Renal cortical epithelial cell (primary cell): ENCODE measurements at places on chromosomes 2 and 18. TPM values are rescaled to one million over a fixed set of nuclear protein-coding genes. Genes with fewer than 3 reads are reported as not detected.

Gene HMSD
- 0.17 TPM in 1 of 2 replicates, not detected in the other for total RNA-seq

Gene SLC14A1
- 0.15 and 0.17 TPM in 2 replicates for total RNA-seq

Gene RAD51AP2
- total RNA-seq, result under 0.01 TPM in 1 of 2 replicates, not detected in the other

Gene SERPINB13
- total RNA-seq, result not detected in 2 replicates

Gene CRYGA
- total RNA-seq, result not detected in 2 replicates

Gene OTOS
- not detected in 2 replicates for total RNA-seq

Gene CCT7
- 270 and 425 TPM in 2 replicates for total RNA-seq

Gene PDE1A
- 3.8 and 203 TPM in 2 replicates for total RNA-seq

Gene CRYGD
- total RNA-seq, result not detected in 2 replicates

Gene CDH2
- 106 and 137 TPM in 2 replicates for total RNA-seq

DNA sequence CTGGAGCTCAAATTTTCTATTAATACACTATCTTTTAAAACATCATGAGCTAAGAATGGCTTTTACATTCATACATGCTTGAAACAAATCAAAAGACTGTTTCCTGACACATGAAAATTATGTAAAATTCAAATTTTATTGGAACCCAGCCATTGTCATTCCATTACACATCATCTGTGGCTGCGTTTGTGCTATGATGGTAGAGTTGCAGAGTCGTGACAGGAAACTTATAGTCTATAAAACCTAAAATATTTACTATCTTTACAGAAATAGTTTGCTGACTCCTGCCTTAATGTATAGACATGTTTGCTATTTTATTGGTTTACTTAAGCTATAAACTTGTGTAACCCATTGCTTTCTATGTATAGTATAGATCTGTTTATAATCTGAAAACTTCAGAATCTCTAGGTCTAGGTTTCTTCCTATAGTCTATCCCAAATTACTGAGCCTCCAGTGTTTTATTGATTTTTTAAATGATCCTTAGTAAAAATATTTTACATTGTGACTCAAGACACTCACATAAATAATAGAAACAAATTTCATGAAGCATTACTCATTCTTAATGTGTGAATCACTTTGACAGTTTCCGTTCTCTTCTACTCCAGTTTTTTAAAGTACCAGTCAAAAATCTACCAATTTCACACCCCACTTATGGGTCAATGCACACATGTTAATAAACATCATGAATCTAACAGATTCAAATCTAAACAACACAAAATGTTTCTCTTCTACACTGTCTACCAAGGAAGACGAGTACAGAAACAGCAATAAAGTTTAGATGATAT is 26.4 kb upstream of the MRPL19 start:
- DNase-seq, result no peak

DNA sequence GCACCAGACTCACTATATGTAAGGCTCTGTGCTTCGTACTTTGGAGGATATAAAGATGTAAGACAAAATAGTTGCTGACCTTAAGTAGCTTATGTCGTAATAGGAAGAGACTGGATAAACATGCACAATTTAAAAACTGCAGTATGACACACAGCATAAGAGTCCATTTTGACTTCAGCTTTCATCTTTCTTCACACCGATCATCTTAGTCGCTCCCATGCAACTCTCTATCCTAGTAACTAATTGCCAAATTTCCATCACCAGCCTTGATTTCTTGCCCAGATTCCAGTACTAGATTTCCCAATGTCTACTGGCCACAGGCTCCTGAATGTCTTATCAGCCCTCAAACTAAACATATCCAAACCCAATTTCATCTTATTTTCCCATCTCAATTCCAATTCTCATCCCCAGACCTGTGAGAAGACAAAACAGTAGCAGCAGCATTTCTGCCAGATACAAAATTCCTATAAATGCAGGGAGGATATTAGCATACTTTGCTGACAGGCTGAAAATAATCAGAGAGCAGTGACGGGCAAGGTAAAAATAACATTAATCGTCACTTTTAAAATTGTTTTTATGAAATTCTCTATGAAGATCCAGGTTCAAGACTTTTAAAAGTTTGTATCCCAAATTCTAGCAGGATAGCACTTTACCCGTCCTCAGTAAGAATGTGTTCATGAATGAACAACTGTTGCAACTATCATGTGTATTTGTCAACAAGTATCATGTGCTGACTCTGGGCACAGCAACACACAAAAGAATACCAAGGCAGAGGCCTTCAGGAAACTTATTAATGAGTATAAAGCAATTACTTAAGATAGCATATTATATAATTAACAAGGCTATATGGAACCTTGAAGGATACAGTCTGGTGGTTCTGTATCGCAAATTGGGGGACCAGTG is 42.2 kb downstream of the KIDINS220 start:
- DNase-seq, result peak; percentile 2

DNA sequence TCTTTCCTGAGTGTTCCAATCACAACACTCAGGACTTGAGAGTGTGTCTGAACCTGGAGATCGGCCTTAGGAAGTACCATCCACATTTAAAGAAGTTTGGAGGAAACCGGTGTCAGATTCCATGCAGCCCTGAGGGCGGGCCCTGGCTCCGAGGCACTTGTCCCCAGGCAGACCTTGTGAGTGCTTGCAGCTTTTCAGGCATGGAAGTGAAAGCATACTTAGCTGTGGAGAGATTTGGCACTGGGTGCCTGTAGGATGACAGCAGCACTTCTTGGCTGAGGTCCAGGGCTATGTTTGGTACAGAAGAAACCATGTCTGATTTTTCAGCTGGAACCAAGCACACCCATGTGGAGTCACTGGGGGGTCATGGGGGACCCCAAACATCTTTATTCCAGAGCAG is 230.8 kb downstream of the SEPTIN10 start:
- DNase-seq, result peak; percentile 40

GRCh38 chr2:203705178-203705577 is 1.3 kb upstream of the CD28 start:
- no peak for DNase-seq

- DNase-seq, result no peak
Measured at GRCh38 chr2:218081063-218081462, 12.0 kb downstream of the RUFY4 start.

DNA sequence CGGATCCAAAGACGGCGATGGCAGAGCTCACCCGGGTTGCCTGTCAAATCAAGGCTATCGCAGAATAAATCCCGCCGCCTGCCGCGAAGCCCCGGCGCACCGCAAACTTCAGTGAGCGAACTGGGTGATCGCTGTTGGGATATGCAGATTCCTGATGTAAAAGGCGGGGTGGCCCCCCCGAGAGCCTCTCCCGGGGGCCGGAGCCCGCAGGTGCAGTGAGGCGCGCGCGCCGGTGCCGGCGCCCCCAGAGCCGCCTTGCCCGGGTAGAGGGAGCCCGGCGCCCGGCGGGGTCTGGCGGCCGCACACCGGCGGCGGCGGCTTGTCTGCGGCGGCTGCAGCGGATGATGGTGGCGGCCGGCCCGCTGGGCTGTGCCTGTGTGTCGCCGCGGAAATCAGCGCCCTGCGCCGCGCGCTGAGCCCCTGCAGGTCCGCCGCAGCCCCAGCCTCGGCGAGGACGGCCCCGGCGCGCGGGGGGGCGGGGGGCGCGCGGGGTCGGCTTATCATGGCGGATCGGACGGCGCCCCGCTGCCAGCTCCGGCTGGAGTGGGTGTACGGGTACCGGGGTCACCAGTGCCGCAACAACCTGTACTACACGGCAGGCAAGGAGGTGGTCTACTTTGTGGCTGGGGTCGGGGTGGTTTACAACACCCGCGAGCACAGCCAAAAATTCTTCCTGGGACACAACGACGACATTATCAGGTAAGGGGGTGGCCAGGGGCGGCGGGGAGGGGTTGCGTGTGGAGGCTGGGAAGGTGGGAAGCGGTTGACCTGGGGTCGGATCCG is 1.3 kb downstream of the EML6 start:
- no peak for DNase-seq

DNA sequence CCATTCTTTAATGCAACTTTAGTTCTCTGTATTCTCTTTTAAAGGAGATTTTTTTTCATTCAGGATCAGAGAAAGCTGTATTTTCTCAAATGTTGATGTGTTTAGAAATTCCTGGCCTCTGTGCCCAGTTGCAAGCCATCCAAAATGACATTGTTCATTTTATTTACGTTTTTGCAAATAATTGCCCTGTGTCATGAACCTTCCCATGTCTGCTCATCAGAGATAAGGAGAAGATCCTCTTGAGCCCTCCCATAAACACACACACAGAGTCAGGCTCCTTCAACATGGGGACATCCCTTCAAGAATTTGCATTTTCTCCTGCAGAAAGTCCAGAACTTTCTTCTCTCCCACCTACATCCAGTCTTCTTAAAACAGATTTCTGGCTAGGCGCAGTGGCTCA is 258.8 kb downstream of the GBX2 start:
- no peak for DNase-seq

GRCh38 chr2:169509298-169509885 is at the start of gene KLHL41:
KLHL41 (plus strand) TSS chr2:169509702; CDS start chr2:169509779, 77 bp downstream.
- DNase-seq, result no peak

GRCh38 chr2:224801360-224801759 is 85.2 kb upstream of the CCDC195 start:
- no peak for DNase-seq

DNA sequence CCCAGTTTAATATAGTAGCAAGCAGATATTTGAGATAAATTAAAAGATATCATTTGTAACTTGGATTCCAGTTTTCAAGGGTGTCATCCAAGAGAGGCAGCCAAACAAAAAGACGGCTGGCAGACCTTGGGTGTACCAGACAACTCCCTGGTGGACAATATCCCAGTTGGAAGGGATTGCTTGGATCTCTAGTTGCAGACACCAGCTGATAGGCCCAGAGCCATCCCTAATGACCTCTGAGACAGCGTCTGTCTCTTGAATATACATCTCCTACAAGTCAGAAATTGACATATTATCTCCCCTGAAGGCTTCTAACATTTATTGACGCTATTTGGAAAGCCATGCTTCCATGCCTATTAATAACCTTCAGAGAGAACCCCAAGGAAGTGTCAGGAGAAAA is 67.7 kb downstream of the ACVR1 start:
- no peak for DNase-seq

- no peak for DNase-seq
Measured at GRCh38 chr2:33730193-33730592, 131.1 kb upstream of the FAM98A start.

GRCh38 chr2:111154758-111155157 is 34.0 kb downstream of the BCL2L11 start:
- no peak for DNase-seq

DNA sequence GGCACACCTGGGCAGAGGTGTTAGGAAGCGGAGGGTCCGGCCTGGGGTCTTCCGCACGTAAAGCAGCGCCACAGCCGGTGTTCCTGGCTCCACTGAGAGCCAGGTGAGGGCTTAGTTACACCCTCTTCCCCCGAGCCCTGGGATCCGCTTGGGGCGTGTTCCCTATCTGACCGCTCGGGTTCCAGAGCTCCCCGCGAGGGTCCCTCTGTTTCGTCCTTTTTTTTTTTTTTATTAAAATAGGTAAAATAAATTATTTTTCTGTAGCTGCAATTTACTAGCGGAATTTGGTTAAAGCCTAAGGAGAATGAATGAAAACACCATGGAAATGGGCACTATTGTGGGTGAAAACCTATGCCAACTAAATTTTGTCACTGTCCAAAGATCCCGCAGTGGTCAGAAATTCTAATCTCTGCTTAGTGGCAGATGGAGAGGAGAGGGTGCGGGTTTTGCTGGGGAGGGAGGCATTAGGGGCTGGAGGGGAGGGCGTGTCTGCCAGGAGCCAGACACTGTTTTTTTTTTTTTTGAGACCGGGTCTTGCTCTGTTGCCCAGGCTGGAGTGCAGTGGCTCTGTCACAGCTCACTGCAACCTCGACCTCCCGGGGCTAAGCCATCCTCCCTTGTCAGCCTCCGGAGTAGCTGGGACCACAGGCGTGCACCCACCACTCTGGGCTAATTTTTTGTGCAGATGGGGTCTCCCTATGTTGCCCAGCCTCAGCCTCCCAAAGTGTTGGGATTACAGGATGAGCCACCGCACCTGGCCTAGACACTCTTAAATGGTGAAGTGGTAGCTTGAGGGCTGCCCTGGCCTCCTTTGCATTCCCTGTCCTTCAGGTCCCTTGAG is 834 bp downstream of the PDCL3 start:
- DNase-seq, result no peak

DNA sequence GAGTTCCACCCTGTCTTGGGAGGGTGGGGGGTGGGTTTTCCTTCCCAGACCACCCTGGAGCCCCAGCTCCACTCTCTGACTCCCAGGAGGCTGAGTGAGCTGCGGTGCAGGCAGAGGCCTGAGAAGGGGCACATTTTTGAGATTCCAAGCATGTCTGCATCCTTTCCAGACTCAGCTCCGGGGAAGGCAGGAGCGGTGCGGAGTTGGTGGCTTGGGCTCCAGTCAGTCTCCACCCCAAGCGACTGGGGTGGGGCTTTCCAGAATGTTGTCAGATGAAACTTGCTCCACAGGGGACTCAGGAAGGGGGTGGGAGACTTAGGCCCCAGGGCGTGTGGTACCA is 44.2 kb upstream of the HS6ST1 start:
- peak; percentile 72 for DNase-seq

DNA sequence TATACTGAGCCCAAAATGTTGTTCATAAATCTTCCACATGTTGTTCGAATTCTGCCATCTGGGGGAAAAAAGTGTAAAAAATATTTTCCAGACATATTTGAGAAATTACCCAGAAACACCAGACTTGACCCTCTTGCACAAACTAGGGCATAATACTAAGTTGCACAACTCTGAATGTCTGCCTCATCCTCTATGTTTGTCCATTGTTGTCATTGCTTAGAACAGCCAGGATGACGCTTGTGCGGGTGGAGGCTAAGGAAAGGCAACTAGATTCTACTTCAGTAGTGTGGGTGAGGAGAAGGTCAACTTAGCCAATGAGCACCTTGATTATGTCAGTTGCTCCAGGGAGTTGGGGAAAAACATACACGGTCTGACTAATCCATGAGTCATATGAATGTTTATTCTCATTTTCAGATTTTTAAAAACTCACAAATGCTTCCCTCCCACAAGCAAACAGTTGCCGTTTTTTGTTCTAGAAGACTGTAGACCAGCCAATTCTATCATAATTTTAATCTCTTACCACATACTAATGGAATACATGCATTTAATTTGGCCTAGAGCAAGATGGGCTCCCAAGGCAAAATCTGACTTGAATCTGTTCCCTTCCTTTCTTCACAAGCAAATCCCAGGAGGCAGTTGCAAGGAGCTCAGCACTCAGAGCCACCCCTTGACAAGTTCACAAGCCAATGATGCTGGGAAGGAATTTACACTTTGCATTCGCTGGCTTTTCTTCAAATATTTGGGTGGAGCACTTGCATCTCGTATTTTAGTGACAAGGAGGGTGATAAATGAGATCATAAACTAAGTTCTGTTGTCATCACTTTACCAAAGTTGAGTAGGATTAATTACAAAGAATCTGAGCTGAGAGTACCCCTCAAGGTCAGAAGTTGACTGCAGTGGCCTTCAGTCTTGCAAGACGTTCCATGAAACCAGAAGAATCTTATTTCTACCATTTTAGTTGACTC is 163.2 kb upstream of the TWIST2 start:
- peak; percentile 55 for DNase-seq

GRCh38 chr2:20398956-20399567 is 47.8 kb upstream of the RHOB start:
- no peak for DNase-seq

DNA sequence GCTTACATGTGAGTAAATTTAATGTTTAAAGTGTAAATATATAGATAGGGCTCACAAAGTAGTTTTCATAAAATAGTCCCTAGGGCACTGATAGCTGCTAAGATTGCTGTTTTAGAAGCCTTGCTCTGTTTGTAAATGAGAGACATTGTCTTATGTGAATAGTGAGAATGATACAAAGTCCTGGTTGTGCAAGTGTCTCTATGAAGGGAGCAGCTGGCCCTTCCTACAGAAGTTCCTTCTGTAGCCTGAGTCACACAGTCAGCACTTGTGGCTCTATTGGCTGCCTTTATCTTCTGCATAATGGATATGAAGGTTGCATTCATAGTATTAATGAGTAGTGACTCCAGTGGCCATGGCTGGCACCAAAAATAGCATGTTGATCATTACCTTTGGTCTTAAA is 279.7 kb downstream of the OSR1 start:
- DNase-seq, result no peak
